ENCODE measurements at places on chromosomes 11 and 22.
A peak's percentile ranks its signal among the peaks of the same experiment; 100 is the strongest.

- DNase-seq, result no peak
Measured at GRCh38 chr11:82899186-82899820, 927 bp downstream of the PRCP start.

DNA sequence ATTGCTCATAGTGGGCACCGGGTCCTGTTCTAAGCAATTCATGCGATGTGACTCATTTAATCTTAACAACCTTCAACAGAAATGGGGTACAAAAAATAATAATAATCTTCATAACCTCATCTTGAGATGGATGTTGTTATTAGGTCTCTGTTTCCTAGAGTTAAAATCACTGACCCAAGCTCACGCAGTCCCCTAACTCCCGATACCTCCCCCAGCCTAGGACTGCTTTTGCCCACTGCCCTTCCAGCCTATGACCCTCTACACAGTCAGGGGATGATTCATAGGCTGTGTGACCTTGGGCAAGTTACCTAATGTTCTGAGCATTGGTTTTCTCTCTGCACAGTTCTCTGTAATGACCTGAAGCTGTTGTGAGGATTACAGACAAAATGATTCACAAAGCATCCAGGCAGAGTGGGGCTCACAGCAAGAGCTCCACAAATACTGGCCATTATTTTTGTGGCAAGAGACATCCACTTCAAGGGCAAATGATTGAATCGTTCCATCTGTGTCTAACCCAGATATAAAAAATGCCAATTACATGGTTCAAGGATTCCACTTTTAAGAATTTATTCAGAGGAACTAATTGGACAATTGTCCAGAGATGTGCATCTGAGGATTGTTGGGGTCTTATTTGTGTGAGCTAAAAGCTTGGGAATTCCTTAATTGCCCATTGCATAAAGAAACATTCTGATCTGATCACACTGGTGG, 20.0 kb downstream of the MTFP1 start:
- DNase-seq, result no peak

GRCh38 chr22:25554689-25555088, 9.8 kb upstream of the GRK3 start:
- no peak for DNase-seq

- DNase-seq, result peak; percentile 50
Measured at GRCh38 chr11:2465202-2466068, 20.6 kb downstream of the KCNQ1 start.

- DNase-seq, result no peak
Measured at GRCh38 chr22:20552443-20553401, 45.3 kb downstream of the MED15 start.

DNA sequence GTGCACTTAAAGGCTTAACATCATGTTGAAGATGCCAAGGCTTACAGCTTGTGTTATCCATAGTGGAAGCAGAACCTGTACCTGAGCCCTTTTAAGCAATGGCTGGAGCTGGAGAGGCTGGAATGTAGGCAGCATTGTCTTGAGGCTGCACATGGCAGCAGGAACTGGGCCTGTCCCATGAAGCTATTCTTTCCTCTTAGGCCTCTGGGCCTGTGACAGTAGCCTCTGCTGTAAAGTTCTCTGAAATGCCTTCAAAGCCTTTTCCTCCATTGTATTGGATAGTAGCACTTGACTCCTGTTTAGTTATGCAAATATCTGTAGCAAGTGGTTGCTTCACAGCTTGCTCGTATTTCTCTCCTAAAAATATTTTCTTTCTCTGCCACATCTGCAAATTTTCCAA, 127.4 kb upstream of the ANO5 start:
- DNase-seq, result no peak

DNA sequence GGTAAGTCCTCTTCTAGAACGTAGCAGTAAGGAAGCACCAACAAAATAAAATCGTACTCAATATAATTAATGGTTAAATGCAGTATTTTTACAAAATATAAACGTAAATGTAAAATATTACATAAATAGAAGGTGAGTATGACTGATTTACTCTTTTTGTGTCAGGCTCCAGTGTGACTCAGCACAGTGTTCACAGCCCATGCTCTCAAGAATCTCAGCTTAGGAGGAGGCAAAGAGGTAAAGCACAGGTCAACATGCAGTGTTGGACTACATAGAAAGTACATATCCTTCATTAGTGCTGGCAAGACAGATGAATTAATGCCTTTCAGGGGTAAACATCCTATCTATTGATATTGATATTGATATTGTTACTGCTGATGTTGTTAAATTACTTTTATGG, 2050.6 kb upstream of the RAG2 start:
- DNase-seq, result no peak

DNA sequence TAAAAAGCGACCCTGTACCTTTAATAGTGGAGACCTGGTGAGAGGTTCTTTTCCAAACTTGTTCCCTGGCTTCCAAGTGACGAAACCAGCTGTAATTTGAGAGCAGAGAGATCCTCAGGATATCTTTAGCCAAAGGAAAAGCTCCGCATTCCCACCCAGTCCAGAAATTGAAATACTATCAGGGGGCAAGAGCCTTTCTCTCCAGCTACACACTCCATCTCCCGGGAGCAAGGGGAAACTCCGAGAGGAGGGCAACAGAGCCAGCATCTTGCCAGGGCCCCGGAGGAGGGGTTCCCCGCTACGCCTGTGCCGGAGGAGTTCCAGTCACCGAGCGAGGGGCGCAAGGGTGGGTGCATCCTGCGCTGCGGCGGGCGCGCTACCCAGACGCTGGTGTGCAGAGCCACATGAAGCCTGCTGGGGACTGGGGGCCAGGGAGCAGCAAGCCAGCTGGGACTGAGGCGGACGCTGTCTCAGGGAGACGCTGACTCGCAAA, at the start of gene FIBIN:
TSS of gene FIBIN (plus strand) at position 148 of the 493 bp plus-strand sequence. CDS start 415 bp downstream, outside the sequence.
- DNase-seq, result peak; percentile 73

DNA sequence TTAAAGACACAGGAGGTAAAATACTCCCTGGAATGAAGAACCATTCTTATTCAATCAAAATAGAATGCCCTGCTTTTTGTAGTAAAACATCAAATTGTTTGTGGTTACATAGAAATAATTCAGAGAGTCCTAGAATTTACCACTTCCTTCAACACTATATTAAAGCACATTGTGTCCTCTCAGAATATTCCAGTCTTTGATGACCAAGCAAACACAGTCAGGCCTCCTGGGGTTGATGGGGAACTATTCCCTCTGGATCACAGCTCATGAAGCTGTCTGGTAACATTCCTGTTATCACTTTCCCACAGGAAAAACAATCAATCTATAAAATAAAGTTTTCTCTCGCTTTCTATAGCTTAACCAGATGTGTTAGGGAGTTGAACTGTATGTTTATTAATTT, 389.3 kb downstream of the KCNA4 start:
- no peak for DNase-seq

DNA sequence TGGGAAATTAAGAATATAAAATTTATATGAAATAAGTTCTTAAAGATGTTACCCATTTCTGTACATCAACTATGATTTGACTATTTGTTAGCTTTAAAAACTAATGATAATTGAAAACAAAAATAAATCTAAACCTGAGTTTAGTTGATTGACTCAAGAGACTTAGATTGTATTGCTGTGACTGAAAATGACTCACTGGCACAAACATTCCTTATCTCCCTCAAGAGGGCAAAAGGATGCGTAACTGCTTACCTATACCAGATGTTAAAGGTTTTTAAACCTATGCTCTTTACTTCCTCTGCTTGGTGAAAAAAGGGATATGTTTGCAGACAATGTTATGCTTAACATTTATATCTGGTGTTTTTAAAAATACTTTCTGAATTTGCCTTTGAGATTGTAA, 30.3 kb downstream of the ATM start:
- no peak for DNase-seq

DNA sequence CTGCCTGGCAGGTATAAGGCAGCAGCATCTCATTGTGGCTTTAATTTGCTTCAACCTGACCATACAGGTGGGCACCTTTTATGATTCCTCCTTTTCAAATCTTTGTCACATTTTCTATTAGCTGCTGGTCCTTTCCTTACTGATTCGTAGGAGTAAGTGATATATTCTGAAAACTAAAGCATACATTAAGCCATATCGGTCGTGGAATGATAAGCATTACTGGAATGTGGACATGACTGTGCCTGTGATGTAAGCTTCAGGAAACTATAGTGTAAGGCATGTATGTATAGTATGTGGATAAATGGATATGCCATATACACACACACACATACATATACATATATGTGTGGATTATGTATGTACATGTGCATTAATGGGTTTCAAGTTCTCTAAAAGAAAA, 20.8 kb downstream of the YPEL1 start:
- no peak for DNase-seq

DNA sequence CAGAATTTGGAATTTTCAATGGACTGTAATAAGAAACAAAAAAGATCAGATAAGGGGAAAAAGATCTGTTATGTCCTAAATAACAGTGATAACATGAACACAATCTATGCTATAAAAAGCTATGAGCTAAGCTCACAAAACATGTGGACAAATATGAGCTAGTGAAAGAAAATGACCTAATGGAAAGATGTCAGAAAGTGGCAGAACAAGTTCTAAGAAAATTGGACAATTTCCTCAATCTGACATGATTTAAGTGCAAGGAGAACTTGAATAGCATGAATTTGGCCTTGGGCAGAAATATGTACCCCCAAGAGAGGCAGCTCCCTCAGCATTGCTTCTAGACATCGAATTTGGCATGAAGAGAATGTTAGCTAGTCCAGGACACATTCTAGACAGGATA, 212.0 kb upstream of the PGR start:
- no peak for DNase-seq

GRCh38 chr11:17636721-17637120, 82.7 kb upstream of the MYOD1 start:
- no peak for DNase-seq

GRCh38 chr11:66546966-66547661, 411 bp downstream of the ACTN3 start:
- DNase-seq, result no peak

GRCh38 chr11:114159802-114160632, 100.5 kb downstream of the ZBTB16 start:
- peak; percentile 98 for DNase-seq

DNA sequence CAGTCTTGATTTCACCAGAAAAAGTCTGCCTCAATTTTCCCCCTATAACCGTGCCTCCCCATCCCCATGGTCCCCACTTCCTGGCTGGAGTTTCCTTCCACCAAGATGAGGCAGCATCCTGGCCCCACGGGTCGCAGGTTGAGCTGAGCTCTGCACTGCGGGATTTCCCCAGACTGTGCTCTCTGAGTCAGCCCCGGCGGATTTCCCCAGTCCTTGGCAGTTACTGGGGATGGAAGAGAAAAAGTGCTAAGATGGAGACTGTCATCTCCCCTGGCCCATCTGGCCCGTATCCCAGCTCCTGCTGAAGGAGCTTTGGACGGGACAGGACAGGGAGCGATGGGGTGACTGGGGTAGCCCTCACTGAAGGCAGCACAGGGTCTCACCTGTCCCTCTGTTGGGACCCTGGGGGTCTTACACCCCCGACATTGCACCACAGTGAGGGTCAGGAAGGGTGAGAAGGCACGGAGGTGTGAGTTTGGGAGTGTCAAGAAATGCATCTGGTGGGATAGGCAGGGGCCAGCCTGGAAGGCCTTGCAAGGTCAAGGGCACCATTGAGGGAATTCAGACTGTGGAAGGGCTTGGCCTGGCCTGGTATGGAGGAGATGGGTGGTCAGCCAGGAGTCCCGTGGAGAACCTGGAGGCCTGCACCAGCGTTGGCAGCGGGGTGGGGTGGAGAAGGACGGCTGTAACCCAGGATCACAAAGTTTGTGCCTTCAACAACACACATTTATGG, 36.5 kb downstream of the NADSYN1 start:
- DNase-seq, result no peak

DNA sequence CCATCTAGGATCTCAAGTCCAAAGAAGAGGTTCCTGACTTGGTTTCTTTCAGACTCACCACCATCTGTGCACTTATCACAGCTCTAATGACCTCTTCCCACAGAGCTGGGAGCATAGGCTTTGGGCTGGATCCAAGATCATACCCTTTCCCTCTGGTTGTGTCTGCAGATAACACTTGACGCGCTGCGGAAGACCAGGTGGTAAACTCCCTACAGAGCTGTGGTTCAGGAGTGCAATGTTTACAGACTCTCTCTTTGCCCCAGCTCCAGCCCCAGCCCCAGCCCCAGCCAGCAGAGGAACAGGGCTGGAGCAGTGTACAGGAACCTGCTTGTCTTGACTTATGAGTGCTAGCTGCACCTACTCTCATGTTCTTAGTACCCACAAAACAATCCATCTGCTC, 274.4 kb upstream of the SYN3 start:
- DNase-seq, result no peak

- peak; percentile 75 for DNase-seq
Measured at GRCh38 chr11:111329306-111330204, 31.2 kb downstream of the POU2AF3 start.

GRCh38 chr11:128472128-128473089, 114.9 kb downstream of the ETS1 start:
- DNase-seq, result no peak

- no peak for DNase-seq
Measured at GRCh38 chr11:6671991-6672390, 11.1 kb downstream of the MRPL17 start.

GRCh38 chr11:63443714-63444113, 47.3 kb downstream of the PLAAT5 start:
- no peak for DNase-seq

DNA sequence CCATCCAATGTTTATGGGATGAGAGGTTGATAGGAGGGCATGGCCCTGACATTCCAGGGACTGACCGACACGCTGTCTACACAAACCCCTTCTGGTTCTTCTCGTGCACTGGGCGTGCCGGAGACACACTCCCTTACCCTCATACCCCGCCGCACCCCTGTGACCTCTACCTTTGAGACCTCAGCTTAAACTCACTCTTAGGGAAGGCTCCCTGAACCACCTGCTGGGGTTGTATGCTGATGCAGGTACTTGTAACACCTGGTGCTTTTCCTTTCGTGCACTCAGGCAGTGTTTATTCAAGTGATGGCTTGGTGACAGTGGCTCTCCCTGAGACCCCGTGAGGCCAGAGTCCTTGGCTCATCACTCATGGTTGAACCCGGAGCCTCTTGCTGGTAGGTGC, 12.0 kb downstream of the PPARA start:
- DNase-seq, result peak; percentile 47

DNA sequence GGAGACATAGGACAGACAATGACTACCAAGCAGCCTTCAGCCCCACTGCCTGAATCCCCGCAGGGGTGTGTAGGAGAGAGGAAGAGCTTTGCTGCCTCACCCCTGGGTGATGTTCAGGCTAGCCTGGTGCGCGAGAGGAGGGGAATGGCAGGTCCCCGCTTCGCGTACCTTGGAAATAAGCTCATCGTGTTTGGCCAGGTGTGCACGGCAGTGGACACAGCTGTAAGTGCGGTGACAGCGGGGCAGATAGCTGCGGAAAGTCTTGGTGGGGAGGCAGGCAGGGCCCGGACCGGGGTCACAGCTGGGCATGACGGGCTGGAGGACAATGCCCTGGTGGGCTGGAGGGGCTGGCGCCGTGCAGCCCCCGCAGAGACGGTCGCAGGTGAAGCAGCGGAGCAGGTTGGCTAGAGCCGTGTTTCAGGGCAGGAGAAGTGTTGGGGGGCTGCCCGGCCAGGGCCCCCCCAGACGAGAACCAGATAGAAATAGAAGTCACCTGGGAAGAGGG, 2.9 kb downstream of the YPEL4 start:
- DNase-seq, result no peak

Data from ascending aorta (tissue), 2 donors.